Astrocyte of the hippocampus (primary cell): ENCODE measurements at places on chromosomes 1 and 21.

DNA sequence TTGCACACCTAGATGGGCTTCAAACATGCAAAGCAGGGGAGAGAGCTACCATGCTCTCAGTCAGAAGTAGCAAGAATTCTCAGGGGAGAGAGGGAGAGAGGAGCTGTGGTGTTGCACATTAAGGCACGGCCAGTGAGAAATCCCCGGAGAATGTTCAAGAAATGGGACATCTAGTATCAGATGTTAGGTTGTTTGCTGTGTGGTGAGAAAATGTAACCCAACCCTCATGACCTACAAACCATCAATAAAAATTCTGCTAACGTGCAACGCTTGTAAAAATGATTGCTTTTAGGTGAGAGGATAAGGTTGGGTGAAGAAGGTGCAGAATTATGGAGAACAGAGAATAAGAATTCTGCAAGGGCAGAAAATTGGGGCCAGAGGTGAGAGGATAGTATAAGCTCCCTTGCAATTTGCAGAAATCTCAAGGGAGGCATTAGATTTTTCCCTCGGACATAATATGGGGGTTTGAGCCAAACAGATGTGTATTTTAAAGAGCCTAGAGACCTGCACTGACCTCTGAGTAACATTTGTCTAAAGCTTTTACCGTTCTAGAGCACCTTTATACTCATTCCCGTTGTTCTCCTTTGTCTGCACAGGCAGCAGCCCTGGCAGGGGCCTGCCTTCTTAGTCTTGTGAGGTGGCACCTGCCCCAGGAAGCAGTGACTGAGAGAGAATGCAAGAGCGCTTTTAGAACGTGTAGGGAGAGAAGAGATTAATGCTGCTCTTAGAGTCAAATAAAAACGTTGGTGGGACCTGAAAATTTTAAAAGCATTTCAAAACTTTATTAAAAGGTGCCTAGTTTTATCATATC, 25.4 kb upstream of the KIAA0040 start:
- no peak for DNase-seq

- no peak for DNase-seq
Measured at GRCh38 chr1:115753361-115753760, 15.2 kb downstream of the CASQ2 start.

DNA sequence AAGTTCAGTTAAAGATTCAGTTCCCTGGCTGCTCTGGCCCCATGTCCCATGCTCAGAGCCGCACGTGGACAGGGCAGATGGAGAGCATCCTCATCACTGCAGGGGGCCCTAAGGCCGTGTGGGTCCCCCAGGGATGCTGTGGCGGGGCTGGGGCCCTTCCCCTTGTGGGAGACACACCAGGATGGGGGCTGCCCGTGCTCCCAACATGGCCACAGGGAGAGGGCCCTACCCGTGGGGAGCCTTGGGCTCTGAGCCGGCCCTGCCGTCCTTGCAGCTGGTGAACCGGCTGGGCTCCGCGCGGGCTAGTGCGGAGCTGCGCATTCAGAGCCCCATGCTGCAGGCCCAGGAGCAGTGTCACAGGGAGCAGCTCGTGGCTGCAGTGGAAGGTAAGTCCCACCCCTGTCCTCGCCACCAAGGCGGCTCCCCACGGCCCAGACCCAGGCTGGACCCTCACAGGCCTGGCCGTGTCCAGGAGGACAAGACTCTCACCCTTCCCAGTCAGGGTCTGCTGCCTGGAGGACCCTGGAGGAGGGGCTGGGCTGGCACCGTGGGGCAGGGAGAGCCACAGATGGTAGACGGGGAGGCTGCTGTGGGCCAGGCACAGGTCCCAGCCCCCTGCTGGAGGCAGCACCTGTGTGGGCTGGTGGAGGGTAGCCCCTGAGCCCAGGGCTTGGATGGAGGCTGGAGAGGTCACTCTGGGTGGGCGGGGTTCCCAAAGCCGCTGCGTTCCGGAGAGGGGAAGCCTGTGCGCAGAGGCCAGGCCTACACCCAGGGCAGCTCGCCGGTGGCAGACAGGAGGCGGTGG, 53.8 kb downstream of the TRIM11 start:
- DNase-seq: no peak

- DNase-seq: peak; percentile 58
Measured at GRCh38 chr1:36223381-36223995, 755 bp upstream of the THRAP3 start.

DNA sequence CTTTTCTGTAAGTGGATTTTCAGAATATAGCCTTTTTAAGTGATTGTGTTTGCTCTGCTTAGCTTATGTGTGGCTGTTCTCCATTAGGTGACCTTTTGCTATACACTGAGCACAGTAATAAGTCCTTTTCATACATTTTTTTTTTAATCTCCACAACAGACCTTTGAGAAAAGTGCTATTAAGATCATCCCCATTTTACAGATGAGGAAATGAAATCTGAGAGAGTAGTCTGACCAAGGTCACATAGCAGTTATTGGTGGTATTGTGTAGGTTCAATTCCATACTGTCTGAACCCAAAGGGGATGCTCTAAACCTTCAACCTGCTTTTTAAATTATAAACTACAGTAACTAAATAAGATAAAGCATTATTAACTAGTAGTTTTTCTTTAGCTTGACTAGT, 1.7 kb downstream of the PRRC2C start:
- no peak for DNase-seq

GRCh38 chr21:42443876-42444744, 40.4 kb downstream of the UBASH3A start:
- no peak for DNase-seq

DNA sequence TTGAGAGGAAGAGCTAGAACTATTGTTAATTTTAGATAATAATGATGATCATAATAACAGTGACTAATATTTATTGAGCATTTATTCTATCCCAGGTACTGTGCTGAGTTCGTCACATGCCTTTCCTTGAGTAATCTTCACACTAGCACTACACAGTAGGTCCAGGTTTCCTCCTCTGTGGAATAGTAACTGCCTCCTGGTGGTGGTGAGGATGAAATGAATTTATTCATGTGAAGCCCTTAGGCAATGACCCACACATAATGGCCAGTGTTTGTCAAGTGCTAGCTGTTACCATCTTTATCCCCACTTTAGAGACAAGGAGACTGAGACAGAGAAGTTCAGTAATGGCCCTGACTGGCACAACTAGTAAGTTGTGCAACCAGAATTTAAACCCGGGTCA, 5.9 kb downstream of the NIPAL3 start:
- DNase-seq: no peak

DNA sequence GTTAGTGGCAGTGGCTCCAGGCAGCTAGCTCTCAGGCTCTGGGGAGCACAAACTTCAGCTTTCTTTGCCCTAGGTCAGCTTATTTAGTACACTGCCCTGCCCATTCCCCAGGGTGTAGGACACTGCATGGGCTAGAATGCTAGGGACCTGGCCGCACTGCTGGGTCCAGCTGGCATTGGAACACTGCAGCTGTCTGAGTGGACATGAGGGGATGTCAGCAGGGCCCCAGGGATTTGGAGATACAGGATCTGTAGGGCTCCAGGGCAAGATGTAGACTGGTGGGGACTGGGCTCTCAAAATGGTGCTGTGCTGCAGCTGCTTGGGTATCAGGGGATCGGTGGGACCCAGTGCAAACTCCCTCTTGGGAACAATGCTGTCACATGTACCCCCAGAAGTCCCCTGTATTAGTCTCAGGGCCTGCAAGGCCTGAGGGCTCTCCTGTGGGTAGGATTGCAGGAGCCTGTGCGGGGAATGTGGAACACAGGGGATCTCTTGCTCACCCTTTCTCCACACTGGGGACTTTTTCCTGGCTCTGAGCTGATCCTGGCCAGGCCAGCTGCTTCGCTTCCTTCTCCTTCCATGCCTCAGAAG, 25.2 kb upstream of the TTC22 start:
- no peak for DNase-seq

DNA sequence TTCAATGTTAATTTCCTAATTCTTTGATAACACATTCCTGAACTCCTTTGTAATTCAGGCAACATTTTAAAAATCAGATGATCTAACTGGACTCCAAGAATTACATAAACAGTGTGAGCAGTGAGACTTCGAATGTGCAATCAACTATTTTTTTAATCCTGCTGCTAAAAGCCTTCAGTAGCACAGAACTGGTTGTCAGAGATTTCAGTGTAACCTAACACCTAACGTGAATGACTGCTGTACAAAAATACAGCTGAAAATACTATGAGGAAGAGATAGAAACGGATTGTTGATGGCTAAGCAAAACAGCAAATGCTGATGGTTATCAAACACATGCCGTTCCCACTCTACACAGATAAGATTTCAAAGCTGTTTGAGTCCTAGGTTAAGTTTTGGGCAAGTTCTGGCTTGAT, 46.1 kb downstream of the APP start:
- DNase-seq: peak; percentile 56

DNA sequence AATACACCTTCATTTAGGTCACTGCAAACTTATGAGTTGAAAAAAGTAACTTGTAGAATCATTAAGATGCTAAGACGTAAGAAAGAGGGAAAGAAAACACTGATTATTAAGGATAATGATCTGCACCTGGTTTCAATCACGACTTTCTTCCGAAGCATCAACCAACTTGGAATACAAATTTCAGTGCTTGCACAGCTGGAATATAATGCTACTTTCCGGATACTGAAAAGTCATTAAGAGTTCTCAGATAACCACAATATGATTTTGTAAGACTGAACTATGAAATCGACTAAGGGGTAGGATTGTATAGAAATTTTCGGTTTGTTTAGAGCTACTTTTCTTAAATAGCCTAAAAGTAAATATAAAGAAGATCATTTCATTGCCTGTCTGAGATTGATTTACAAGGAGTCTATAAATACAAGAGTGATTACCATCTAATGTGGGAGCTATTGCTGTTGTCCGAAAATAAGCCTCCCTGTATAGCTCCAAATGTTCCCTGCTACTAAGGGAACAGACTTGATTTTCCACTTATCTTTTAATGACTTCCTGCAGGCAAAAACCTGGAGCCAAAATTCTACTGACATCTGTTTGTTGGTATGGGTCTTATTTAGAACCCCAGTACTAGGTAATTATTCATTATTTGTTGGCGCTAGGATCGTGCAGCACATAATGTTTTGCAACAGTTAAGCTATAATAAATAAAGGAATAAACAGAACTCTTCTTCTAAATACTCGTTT, 673.3 kb downstream of the KCNT2 start:
- no peak for DNase-seq

- DNase-seq: no peak
Measured at GRCh38 chr1:116491700-116492357, 79.0 kb downstream of the CD58 start.

DNA sequence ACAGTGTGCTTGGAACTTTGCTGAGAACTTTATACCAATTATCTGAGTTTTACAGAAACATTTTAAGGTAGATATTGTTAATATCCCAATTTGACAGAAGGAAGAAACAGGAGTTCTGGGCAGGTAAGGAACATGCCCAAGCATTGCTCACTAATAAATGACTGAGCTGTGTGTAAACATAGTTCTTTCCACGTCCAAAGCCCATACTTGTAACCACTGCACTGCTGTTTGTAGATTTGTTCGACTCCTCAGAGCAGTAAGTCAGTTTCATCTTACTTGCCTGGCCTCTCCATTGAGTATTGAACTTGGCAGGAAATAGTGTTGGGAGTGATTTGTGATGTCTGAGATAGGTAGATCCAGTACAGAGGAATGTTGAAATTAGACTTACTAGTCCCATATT, 335.1 kb downstream of the KIF26B start:
- no peak for DNase-seq

GRCh38 chr1:62438163-62438562, 1.3 kb downstream of the USP1 start:
- no peak for DNase-seq

DNA sequence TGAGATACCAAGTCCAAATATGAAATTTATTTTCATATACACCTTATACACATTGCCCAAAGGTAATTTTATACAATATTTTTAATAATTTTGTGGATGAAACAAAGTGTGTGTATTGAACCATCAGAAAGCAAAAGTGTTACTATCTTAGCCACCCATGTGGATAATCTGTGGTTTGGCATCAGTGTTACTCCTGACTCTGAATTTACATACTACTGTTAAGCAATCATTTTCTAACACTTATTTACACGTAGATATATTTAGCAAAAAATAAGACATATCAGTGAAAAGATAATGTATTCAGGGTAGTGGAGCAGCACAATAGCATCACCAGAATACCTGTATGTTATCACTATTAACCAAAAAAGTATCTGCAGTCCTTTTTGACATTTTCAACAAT, 23.8 kb downstream of the DENND2D start:
- peak; percentile 68 for DNase-seq

DNA sequence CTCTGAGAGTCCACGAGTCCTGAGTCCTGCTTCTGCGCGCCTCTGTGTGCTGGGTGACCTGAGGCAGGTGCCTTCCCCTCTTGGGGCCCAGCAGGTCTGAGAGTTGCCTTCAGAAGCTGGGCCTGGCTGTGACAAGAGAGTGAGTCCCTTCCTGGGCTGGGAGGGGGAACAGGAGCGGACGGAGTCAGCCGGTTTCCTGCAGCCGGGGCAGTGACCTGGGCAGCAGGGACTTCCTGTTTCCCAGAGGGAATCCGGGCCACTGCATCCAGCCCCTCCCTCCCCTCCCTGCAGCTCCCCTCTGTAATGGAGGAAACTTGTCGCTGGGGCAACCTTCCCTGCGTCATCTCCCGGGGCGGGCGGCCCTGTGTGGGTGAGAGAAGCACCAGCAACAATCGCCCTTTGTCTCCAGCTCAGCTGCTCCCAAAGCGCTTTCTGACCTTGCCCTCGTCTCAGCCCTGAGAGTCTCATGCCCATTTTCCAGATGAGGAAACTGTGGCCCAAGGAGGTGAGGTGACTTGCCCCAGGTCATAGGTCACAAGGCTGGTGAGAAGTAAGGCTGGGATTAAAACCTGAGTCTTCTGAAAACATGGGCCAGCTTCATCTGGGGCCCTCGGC, 61.1 kb downstream of the SDC3 start:
- DNase-seq: peak; percentile 74

DNA sequence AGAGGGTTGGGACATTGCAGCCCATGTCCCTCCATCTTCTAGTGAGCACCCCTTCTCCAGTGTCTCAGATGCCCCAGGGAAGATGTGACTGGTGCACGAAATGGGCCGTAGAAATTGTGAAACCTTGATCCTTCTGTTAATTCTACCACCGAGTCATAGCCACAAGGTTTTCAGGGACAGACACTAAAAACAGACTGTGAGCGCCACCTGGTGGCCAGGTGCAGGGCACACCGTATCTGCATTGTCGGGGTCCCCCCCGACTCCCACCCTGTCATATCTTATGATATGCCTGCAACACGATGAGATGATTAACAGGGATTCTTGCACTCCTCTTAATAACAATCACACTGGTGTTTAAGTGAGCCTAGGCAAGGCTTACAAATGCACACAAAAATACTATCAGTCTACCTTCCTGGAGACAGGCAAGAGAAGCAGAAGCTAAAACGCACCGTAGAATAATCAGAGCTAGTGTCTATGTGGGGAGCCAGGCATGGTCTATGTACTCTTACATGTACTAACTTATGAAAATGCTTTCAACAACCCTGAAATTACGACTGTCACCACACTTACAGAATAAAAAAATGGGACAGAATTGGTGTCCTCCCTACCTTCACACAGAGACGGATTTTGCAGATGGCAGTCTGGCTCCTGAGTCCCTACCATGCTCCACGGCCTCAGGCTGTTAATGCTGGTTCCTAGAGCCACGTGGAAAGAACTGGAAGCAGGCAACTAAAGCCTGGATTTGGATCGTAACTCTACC, 57.9 kb downstream of the FHAD1 start:
- DNase-seq: peak; percentile 65
